ENCODE measurements at places on chromosomes 16 and 17.

- no peak for DNase-seq
These were observed 5.2 kb upstream of the EIF1 start for GRCh38 chr17:41683441-41684007.

DNA sequence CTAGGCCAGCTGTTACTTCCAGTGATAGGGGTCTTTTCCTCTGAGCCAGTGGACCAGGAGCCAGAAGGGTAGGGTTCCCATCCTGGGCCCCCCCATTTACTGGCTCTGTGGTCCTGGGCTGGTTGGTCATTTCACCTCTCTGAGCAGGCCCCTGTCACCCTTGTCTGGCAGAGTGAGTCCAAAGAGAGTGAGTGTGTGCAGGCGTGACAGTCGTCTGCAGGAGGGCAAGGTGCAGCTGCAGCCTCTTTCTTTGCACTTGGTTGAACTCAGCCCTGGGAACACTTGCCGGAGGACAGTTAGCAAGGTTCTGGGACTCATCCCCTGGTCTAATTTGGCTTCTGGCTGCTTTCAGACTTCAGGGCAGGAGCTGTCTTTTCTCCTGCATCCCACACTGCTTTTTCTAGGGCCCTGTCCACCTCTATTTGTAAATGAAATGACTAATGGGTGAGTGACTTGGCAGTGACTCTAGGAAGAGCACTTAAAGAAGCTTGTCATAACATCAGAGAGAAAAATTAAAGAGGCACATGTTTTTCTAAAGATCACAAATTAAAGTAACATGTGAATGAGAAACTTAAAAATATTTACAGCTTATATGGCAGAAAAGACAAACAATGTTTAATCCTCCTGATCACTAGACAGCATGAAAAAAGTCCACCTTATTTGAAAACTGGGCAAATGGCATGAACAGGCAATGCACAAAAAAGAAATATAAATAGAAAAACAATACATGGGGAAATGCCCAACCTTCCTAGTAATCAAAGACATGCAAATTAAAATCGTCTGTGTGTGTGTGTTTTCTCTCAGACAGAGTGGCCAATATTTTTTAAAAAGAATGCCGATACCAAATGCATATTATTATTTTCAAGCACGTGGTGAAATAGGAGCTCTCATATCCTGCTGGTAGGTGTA, 137.5 kb downstream of the NTN1 start:
- no peak for DNase-seq

- DNase-seq = no peak
These were observed 32.5 kb downstream of the BAIAP2 start for GRCh38 chr17:81067391-81067811.

DNA sequence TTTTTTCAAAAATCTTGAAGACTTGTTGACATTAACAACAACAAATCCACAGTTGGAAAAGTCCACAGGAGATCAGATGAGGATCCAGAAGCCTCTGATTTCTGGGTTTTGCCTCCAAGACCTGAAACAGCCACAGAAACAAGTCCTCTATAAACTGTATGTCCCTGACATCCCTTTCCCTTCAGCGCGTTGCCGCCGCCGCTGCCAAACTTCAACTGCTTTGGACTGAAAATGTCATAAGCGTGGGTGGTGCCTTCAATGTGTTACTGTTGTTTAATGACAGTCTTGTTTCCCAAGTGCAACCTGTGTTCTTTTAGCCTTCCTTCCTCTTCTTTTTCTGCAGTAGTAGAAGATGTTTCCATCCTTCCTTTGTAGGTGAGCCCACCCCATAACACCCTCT, 334.9 kb downstream of the SHISA9 start:
- no peak for DNase-seq

GRCh38 chr17:71870546-71870862, 250.3 kb upstream of the SOX9 start:
- no peak for DNase-seq

DNA sequence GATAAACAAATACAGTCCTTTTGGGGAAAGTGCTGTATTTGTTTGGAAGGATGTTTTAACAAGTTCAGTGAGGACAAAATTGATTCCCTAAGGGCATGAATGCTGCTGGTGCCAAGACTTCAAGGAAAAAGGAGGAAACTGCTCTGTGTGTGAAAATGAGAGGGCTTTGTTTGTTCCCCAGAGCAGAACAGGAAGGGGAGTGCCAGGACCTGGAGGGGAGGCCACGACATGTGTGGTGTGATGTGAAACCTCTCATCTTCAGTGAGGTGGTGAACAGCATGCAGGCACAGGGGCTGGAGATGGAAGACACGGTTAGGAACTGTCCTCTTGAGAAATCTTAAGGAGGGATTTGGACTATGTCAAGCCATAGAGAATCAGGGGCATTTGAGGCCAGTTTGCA, 46.6 kb upstream of the GRIN2A start:
- DNase-seq = no peak

DNA sequence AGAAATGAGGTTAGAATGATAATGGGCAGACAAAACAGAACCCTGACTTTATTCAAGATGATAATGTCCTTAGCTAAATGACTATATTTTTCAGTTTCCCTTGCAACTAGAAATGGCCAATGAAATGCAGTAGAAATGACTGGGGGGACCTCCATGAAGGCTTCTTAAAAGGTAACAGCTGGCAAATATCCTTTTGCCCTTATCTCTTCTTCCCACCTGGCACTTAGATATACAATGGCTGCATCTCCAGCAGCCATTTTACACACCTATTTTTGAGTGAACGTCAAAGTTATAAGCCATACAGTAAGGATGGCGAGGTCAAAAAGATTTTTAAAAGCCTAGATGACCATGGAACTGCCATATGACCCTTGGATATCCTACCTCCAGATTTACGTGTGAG, 39.9 kb downstream of the USP32 start:
- DNase-seq = no peak

- no peak for DNase-seq
These were observed 74.5 kb upstream of the TNRC6C start for GRCh38 chr17:77884019-77884418.

DNA sequence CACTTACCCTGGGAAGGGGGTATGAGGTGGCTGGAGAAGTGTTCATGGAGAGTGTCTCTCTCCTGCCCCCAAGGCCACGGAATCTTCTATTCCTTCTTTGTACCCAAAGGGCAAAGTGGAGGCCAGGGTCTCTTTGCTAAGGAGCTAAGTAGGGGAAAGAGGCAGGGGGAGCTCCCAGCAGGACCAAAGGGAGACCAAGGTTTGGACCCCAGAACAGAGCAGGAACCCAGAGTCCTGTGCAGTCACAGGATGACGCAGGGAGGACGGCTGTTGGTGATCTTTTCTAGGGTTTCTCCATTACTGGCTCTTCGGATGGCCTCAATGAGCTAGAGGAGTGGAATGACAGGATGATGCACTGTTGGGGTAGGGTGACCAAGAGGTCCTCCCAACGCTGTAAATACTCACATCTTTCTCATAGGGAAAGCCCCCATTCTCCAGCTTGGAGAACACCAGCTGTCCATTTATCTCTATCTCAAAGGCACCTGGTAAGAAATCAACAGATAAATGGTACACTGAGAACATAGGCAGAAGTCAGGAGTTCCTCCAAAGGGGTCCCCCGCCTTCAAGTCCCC, 966 bp downstream of the MIEN1 start:
- no peak for DNase-seq

- peak; percentile 1 for DNase-seq
These were observed 1253.7 kb upstream of the CDH8 start for GRCh38 chr16:63289834-63290460.

GRCh38 chr17:44827863-44828262, 2.2 kb downstream of the GJC1 start:
- no peak for DNase-seq

DNA sequence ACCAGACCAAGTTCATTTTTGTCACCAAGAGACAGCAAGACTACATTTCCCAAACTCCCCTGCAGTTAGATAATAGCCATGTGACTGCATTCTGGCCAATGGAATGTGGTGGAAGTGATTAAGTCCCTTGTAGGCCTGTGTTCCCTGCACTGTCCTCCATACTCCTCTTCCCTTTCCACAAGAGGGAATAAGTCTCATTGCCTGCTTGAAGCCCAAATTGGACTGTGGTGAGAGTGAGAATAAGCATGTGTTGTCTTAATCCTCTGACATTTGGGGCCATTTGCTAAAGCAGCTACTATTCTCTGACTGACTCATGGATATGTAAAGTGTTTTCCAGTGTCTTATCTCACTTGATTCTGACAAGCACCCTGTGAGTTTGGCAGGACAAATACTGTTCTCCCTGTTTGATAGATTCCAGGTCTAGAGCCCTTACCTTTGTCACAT, 20.7 kb downstream of the PIK3R6 start:
- DNase-seq = no peak

- no peak for DNase-seq
These were observed 331.0 kb upstream of the PSMD7 start for GRCh38 chr16:73965591-73965990.

DNA sequence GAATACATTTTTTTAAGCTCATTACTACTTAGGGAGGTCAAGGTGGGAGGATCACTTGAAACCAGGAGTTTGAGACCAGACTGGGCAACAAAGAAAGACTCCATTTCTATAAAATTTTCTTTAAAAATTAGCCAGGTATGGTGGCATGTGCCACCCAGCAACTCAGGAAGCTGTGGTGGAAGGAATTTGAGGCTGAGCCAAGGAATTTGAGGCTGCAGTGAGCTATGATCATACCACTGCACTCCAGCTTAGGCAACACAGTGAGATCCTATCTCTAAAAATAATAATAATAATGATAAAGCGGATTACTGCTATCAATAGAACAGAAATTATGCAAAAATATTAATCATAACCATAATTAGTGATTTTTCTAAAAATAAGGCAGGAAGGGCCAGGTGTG, 170.3 kb downstream of the COPRS start:
- DNase-seq = no peak

DNA sequence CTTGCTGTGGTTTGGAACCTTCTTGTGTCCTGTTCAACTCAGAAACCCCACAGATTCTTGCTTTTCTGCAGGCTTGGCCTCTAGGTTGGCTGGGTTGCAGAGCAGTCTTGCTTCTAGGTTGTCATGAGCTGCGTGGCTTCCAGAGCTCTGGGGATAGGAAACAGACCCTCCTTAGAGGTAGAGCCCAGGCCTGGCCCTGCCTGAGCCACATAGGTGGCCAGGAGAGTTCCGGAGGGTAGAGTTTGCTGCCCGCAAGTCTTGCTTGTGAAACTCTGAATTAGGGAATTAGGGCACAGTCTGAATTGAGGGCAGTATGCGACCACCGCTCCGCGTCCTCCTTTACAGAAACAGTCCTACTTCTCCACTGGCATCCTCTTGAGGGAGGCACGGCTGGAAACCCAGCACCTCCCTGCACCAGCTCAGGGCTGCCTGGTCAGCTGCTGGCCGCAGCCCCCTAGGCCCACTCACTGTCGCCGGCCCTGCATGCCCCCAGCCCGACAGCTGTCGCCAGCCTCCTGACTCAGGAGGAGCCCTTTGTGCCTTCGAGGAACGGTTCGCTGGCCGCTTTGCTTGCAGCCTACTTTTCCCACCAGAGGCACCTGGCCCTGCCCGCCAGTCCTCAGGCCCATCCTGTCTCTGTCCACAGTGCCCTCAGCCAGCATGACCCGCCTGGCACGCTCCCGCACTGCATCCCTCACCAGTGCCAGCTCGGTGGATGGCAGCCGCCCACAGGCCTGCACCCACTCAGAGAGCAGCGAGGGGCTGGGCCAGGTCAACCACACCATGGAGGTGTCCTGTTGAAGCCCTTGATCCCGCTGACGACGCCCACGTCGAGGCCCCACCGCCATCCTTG, 4.3 kb upstream of the SETD6 start:
- DNase-seq = no peak

DNA sequence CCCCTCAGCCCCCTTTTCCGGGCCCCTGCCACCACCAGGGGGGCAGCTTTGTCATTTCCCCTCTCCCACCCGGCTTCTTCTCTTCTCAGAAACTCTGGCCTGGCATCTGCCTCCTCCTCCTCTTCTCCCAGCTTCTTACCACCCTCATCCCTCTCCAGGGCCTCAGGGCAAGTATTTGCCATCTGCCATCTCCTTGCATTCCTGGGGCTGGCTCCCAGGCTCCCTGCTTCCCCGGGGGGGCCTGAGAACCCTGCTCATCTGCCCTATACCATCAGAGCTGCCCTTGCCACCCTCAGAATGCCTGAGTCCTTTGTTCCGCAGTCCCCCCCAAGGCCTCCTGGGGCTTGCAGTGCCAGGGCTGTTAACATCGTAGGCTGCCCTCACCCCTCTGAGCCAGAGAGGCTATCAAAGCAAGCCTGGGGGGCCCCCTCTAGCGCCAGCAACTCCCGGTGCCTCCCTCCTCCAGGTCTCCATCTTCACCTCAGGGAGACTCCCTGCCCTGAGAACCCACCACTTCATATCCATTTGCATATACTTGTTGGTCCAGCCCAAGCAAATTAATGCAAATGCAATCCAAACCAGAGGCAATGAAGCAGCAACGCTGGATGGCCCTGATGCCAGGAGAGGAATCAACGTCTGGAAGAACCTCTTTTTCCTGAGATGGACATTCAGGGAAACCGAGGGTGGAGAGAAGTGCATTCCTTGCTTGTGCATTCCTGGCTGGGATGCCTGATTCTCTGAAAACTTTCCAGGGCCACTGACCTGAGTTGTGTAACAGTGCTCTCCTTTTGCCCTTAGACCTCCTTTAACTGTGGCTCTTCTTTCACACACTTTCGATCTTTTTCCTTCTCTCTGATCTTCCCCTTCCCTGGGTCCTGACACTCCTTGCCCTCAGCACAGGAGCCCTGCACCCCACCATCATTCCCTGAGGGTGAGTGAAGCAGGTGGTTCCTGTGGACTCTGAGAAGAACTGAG, 20.7 kb upstream of the SP2 start:
- no peak for DNase-seq

- no peak for DNase-seq
These were observed 268.9 kb upstream of the MAF start for GRCh38 chr16:79869304-79870015.

DNA sequence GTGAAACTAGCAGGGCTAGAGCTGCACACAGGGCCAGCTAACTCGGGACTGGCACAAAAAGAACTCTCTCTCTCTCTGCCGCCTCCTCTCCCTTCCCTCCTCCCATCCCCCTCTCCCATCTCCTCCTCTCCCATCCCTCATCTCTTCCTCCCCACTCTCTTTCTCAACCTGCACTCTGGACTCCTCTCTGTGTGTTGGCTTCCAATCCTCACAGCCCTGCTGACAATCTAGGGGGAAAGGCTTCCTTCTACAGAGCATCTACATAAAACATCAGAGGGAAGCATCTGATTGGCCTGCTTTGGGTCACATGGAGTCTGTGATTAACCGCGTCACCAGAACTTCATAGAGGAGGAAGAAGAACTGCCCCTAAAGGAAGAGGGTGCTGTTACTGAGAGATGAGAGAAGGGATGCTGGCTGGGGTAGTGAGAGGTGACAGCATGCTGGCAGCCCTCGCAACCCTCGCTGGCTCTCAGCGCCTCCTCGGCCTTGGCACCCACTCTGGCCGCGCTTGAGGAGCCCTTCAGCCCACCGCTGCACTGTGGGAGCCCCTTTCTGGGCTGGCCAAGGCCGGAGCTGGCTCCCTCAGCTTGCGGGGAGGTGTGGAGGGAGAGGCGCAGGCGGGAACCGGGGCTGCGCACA, 12.8 kb upstream of the ZFP90 start:
- no peak for DNase-seq

Measured in stimulated activated CD4-positive, alpha-beta T cell treated with anti-CD3 and anti-CD28 coated beads, TNF-alpha, amount 100 ng/mL, for 24 hours (primary cell).